ENCODE measurements at places on chromosomes 2 and 18. TPM values are rescaled to one million over a fixed set of nuclear protein-coding genes. Genes with fewer than 3 reads are reported as not detected.

GRCh38 chr18:42641996-42642395 is 473.5 kb downstream of the RIT2 start:
- H3K27ac ChIP-seq: no peak overlapping the region
- DNase-seq: no peak
- H3K4me1 ChIP-seq: no peaks in the 10 kb centered on the region

DNA sequence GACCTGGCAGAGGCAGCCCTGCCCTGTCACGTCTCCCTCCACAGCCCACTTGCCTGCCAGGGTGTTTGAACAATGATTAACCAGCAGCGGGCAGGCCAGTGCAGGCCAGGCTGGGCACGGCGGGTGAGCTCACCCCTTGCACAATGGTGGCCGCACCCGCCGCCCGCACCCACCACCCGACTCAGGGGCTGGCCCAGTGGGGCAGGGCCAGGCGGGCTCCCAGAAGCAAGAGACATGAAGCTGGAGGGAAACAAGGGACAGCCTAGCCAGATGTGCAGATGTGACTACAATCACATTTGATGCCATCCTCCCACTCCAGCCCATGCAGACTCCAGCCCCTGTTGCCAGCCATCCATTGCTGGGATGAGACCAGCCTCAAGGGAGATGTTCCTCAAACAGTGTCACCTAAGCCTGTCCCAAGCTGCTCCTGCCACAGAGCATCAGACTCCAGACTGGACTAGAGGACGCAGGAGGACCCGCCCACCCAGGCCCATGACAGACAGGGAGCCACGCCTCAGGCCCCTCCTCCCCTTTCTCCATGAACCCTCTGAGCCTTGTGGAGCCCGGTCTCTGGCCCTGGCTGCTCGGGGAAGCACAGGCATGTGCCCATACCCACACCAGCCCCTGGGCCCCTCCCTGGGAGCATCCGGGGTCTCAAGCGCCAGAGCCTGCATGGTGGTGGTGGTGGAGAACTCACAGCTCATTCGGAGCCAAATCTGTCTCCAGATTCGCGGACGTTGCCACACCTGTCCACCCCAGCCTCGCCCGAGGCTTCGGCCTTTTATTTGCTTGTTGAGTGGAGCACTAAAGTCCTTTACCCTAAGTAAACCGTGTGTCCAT is 45.0 kb downstream of the SDC1 start:
- no peak overlapping the region for H3K4me3 ChIP-seq
- H3K27me3 ChIP-seq: no peaks in the 10 kb centered on the region
- H3K27ac ChIP-seq: no peak overlapping the region
- H3K36me3 ChIP-seq: no peaks in the 10 kb centered on the region
- no peaks in the 10 kb centered on the region for H3K4me1 ChIP-seq
- DNase-seq: no peak

DNA sequence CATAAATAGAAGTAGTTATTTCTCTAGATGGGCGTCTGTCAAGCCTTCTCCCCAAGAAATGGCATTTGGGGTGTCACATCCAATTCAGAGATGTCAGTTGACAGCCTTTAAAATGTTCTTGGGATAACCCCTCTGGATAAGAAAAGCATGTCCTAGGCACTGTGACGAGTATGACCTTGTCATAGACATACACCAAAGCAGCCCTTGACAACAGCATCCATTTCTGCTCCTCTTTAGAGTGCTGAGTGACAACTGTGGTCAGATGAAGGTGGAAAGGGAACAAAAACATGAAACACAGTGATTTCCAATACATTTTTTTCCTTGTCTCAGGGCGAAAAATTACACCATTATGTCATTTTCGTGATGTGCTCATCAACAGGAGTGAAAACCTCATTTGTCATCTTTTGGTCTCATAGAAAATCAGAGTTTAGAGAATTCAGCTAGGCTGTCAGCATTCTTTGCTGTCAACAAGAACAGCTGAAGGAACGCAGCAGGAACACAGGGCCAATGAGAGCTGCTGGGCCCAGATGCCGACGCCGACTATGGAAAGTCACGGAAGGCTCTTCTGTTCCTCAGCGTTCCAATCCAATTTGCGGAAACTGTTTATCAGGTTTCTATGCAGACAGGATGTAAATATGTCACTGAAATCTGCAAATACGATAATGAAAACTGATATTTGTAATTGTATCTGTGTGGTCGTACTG is 193.2 kb downstream of the ICOS start:
- H3K27ac ChIP-seq: no peak overlapping the region
- H3K36me3 ChIP-seq: no peaks in the 10 kb centered on the region
- no peaks in the 10 kb centered on the region for H3K27me3 ChIP-seq
- H3K4me3 ChIP-seq: no peak overlapping the region

DNA sequence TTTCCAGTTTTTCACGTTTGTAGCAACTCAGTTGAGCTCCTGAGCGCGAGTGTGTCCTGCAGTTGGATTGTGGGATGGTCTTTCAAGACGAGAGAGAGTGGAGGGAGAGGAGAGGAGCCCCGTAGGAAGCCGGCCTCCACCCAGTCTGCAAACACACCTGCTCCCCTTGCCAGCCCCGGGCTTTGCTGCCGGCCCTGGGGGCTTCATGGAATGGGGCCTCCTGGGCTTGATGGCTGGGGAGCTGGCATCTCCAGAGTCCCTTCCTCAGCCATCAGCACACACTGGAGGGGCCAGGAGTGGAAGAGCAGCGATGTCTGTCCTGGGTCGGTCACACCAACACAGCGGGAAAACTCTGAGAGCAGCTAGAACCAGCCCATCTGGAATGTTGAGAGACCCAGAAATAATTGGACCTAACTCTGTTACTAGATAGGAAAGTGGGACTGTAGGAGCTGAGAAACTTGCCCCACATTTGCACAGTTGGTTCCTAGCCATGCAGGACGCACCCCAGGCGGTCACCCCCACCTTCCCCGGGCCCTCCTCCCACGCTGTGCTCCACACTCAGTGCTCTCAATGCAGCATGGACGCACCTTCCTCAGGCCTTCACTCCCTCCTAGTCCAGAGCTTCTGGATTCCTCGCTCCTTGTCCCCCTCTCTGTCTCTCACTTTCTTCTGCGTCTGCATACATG is 69.6 kb downstream of the PTGR3 start:
- H3K4me3 ChIP-seq: no peak overlapping the region
- no peaks in the 10 kb centered on the region for H3K27me3 ChIP-seq
- no peaks in the 10 kb centered on the region for H3K36me3 ChIP-seq
- no peak for DNase-seq
- H3K27ac ChIP-seq: no peak overlapping the region

DNA sequence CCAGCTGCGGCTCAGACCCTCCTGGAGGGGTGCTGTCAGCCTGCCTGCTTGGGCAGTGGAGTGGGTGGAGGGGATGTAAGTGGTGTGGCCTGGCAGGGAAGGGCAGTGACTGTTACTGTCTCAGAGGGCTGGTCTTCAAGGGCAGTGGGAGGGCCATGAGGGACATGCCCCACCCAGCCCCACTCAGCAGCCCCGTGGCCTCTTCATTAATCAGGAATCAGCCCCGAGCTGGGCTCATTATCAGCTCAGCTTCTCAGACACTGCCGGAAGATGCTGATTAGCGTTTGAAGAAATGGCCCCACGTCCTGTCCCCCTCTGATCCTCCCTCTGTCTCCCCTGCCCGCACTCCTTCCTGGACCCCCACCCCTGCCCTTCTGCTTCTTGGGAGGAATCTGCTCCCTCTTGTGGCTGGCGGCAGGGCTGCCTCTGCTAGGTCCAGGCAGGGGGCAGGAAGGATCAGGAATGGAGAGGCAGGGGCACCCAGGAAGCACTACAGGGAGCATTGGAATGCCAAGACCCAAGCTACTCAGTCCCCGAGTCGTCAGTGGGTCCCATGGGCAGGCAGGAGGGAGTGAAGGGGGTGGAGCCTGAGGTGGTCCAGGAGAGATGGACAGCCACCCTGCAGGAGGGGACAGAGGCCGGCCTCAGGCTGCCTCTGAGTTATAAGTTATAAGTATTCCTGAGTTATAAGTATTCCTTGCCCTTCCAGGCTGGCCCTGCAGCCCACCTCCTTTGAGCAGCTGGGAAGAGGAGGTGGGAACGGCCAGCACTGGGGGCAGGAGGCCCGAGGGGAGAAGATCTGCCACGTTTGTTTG is 7.0 kb downstream of the ASIC4 start:
- H3K27me3 ChIP-seq: peaks cover 97% of the 10 kb centered on the region
- H3K4me3 ChIP-seq: no peak overlapping the region
- H3K4me1 ChIP-seq: peaks cover 19% of the 10 kb centered on the region
- no peak overlapping the region for H3K27ac ChIP-seq
- DNase-seq: no peak

DNA sequence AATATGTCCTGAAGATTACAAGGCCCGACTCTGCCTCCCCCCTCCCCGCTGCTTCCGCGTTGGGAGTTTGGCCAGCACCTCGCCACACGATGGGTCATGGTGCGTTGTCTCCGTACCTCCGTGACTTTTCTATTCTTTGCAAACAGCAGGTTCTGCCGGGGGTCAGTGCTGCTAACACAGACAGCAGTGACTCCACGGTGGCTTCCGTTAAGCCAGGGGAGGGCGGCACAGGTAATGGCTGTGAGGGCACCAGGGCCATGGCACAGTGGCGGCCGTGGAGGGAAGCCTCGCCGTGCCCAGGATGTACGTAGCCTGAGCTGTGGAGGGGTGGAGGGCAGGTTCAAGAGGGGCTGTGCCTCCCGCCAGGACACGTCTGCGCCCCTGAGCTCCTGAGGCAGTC is 115.5 kb downstream of the NFATC1 start:
- H3K36me3 ChIP-seq: peaks cover 38% of the 10 kb centered on the region
- H3K4me1 ChIP-seq: peaks cover 40% of the 10 kb centered on the region
- no peak overlapping the region for H3K27ac ChIP-seq

DNA sequence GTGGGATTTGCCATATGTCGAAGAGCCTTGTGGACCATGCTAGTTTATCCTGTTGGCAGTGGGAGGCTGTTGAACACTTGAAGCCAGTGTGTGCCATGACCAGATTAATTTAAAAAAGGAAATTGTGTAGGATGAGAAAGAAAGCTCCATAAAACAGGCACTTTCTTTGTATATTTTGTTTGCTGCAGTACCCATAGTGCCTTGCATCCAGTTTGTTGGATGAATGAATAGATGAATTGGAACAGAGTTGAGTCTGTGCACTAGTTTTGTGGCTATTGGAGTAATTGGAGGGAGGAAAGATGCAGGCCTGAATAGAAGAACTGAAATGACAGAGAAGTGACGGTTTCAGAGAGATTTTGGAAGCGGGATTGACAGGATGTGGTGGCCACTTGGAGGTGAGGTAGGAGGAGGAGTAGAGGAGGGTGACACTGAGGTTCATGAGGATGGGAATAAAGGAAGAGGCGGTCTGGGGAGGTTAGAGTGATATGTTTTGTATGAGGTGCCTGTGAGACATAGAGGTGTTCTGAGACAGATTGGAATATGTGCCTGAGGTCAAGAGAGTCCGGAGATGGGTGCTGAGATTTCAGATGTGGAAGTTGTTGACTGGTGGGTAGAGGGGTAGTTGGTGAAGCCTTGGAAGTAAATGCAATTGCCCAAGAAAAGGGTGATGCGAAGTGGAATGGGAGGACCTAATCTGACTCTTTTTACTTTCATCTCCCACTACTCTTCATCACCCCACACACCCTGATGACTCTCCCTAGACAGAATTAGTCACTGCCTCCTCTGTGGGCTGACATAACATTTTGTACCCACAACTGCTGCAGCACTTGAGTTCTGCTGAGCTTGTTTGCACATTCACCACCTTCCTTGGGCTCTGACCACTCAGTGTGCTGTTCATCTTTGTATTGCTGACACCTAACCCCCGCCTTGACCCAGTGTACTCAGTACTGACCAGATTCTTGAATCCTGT is 5.1 kb downstream of the DGUOK start:
- H3K36me3 ChIP-seq: peaks cover 37% of the 10 kb centered on the region
- H3K4me3 ChIP-seq: no peak overlapping the region
- no peak for DNase-seq

DNA sequence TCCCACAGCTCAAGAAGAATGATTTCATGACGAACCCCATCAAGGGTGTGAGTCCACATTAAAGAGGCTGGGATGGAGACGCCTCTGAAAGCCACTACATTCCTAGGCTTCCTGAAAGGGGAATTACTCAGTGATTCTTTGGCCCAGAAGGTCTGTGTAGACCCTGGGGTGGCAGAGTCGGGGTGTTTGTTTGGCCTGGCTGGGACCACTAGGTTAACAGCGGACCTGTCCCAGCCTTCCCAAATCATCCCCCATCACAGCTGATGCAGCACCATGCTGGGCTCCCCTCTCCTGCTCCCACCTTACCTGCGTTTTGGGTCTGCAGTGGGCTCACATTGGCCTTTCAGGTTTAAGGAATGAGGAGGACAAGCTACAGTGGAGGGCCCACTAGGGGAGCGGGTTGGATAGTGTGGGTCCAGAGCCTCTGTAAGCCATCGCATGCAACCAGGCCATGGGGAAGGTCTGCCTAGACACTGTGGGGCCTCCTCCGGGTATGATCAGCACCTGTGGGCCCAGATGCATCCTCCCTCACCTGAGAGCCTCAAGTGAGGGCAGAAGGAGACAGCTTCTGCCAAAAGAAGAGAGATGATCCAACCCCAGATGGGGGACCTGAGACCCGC is 16.2 kb downstream of the DIPK1C start:
- no peak overlapping the region for H3K4me3 ChIP-seq
- no peaks in the 10 kb centered on the region for H3K27me3 ChIP-seq
- DNase-seq: no peak
- no peaks in the 10 kb centered on the region for H3K36me3 ChIP-seq
- no peak overlapping the region for H3K27ac ChIP-seq

DNA sequence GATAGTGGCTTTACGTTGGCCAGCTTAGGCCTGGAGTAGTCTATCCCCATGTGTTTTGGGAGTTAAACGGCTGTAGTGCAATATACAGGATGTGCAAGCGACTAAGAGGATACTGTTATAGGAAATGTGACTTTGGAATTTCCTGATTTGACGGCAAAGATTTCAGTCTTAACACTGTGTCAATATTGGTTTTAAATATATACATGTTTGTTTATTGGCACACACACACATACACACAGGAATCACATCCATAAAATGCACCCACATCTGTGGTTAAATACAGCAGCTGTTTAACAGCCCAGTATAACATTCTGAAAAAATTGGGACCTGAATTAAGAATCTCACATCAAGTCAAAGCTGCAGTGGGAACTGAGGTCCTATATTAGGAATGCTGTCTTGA is 347.1 kb downstream of the TXNL1 start:
- no peaks in the 10 kb centered on the region for H3K36me3 ChIP-seq
- H3K4me3 ChIP-seq: no peak overlapping the region
- H3K27me3 ChIP-seq: no peaks in the 10 kb centered on the region
- no peaks in the 10 kb centered on the region for H3K4me1 ChIP-seq

GRCh38 chr2:201128933-201129505 is 13.1 kb downstream of the CFLAR start:
- H3K27ac ChIP-seq: peak overlapping the region; percentile 80
- peaks cover 18% of the 10 kb centered on the region for H3K36me3 ChIP-seq
- H3K4me1 ChIP-seq: peaks cover 88% of the 10 kb centered on the region
- DNase-seq: no peak

- H3K4me1 ChIP-seq: no peaks in the 10 kb centered on the region
- H3K27me3 ChIP-seq: no peaks in the 10 kb centered on the region
- no peaks in the 10 kb centered on the region for H3K36me3 ChIP-seq
- no peak for DNase-seq
- H3K27ac ChIP-seq: no peak overlapping the region
- H3K4me3 ChIP-seq: no peak overlapping the region
Measured at GRCh38 chr2:41722668-41723369, 325.0 kb upstream of the PKDCC start.

- no peaks in the 10 kb centered on the region for H3K36me3 ChIP-seq
- no peak for DNase-seq
- H3K4me1 ChIP-seq: peaks cover 6% of the 10 kb centered on the region
- no peaks in the 10 kb centered on the region for H3K27me3 ChIP-seq
- no peak overlapping the region for H3K4me3 ChIP-seq
Measured at GRCh38 chr18:76397631-76398030, 97.4 kb downstream of the ZNF516 start.

GRCh38 chr2:165720511-165720910 is 73.5 kb downstream of the GALNT3 start:
- H3K4me3 ChIP-seq: no peak overlapping the region
- no peaks in the 10 kb centered on the region for H3K36me3 ChIP-seq
- H3K27ac ChIP-seq: no peak overlapping the region

The ACTR2 gene
- 130 TPM for total RNA-seq

The SCN2A gene
- total RNA-seq: not detected

The TDRD15 gene
- not detected for total RNA-seq

The GPR35 gene
- total RNA-seq: 7.1 TPM
